ENCODE measurements at places on chromosomes 5 and 9.

- DNase-seq: no peak
Measured at GRCh38 chr9:71754151-71754550, 14.2 kb downstream of the CEMIP2 start.

- DNase-seq: no peak
Measured at GRCh38 chr5:74112372-74113195, 486.6 kb downstream of the ARHGEF28 start.

- peak; percentile 8 for DNase-seq
Measured at GRCh38 chr5:148511810-148512347, 128.1 kb downstream of the FBXO38 start.

DNA sequence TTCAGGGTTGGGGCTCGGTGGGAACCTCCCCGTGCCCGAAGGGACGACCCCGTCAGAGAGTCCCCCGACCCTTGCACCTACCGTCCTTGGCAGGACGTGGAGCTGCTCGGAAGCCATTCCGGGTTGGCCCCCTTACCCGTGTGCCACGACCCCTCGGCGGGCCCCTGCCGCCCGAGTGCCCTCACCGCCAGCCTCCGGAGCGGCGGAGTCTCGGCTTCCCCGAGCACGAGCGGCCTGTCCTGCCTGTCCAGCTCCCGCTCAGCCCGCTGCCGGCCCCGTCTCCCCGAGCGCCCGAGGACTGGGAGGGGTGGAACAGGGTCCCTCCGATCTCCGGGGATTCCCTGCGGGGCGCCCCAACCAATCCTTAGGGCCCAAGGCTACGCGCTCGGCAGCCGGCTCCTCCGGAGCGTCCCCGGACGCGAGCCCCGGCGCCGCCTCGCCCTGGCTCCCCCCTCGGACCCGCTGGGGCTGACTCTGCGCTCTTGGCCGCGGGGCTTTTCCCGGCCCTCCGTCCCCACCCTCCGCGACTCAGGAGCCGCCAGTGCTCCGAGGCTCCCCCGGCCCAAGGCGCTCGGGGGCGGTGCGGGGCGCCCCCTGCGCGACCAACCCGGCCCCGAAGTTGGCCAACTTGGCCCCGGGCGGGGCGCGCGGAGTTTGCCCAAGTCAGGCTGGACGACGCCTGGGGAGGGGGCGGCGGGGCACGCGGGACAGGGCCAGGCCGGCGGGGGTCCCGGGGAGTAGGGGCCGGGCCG, 654 bp downstream of the ADAMTS2 start:
- DNase-seq: no peak

- no peak for DNase-seq
Measured at GRCh38 chr5:1762121-1762882, 37.3 kb downstream of the MRPL36 start.

DNA sequence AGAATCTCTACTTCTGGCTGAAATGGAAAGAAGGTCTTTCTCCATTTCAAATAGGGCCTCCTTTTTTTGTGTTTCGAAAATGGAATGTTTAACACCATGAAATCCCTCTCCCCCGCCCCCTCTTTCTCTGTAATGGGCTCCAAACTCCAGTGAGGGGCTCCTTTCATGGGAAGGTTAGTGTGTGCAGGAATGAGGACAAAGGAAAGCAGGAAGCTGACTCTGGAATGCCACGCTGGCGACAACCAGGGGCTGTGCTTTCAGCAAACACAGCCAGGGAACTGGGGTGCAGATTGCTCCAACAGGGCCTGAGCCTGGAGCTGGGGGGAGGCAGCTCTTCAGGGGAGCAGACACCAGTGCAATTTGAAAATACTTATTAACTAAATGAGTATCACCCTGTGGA, 82.8 kb downstream of the CRB2 start:
- DNase-seq: no peak

GRCh38 chr5:173878224-173878967, 9.8 kb upstream of the CPEB4 start:
- no peak for DNase-seq

DNA sequence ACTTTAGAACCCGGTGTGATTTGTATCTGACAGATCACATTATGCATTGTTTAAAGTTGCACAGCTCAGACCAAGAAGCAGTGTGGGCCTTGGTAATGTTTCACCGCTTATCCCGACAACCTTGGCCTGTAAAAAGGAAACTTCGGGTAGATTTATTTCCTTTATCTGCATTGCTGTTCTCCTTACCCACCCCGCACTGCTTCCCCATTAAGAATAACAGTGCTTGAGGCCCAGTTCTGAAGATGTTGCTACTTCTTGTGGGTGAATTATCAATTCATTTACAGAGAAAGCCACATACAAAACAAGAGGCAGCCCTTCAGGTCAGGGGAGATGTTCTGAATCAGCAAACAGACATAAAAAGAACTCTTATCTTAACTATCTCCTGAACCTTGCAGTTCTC, 8.4 kb downstream of the SMARCA2 start:
- DNase-seq: no peak

GRCh38 chr5:137313526-137314175, 185.5 kb downstream of the SPOCK1 start:
- DNase-seq: no peak

DNA sequence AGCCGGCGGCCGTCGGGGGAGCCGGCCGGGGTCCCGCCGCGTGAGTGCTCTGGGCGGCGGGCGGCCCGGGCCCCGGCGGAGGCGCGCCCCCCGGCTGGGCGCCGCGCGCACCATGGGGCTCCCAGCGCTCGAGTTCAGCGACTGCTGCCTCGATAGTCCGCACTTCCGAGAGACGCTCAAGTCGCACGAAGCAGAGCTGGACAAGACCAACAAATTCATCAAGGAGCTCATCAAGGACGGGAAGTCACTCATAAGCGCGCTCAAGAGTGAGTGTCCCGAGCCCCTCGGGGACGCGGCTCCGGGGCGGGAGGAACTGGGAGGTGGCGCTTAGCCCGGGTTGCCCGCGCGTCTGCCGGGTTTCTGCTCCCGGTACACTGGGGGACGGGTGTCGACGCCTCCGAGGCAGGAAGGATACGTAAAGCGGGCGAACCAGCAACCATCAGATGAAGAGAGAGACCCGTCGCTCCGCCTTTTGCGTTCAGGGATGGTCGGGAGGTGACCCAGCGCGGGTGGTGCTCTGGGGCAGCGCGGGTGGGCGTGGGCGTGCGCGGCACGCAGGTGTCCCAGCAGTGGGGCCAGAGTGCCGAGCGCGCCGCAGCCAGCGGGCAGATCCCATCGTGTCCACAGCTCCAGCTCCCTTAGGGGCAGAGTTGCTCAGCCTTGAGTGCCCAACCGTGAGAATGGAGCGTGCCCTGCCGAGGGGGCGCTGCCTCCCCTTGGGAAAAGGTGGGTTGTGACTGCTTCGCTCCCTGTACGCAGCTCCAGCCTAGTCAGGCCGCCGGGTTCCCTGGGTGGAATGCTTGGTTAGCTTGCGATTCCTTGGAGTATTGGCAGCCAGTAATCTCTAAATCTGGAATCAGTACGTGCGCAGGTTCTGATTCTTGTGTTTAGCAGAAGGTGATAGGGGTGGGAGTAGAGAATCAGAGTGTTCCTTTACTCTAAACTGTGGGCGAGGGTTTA, 753 bp downstream of the ARHGAP26 start:
- DNase-seq: peak; percentile 46

DNA sequence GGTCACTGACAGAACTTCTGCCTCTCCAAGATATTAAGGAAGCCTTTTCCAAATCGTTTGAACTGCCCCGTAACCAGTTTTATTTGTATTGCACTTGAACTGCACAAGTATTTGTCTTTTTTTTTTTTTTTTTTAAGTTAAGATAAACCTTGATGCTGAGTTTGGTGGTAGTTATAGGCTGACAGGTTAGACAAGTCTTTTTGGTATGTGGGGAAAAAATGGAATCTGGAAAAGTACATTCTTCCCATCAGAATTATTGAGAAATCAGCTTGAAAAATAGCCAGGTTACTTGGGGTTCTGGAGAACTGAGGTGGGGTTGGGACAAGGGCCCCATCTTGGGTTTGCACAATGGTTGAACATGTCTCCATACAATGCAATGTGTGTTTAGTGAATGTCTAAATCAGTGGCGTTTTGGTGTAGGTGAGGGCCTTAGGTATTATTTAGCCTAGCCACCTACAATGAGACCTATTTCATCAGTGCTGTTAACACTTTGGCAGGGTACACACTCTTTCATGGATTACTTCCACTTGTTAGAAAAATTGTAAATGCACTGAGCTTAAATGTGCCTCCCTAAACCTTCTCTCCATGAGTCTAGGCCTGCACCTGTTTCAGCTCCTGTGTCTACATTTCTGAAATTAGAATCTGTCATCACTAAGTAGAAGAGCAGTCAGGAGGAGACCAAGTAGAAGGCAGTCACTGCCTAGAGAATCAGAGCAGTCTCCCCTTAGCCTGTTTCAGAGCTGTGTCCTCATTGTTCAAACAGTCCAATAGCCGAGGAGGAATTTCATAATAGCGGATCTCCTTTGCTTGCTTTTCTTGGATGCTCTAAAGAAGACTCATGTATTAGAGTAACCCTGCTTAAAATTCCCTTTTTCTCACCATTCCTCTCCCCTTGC, 140.0 kb upstream of the HMHB1 start:
- DNase-seq: no peak

DNA sequence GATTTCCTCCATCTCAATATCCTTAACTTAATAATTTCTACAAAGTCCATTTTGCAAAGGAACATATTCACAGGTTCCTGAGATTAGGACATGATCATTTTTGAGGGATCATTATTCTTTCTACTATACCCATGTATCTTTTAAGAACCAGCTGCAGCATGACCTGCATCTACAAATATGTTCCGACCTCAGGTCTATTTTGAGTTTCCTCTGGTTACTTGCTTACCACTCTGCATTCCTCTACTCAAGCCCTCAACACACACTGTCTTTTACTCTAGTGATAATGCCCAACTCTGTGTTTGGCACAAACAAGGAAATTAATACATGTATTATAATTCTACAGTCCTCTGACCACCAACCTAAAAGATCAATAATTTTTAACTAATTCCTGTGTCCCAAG, 386.1 kb downstream of the DNAH5 start:
- no peak for DNase-seq

DNA sequence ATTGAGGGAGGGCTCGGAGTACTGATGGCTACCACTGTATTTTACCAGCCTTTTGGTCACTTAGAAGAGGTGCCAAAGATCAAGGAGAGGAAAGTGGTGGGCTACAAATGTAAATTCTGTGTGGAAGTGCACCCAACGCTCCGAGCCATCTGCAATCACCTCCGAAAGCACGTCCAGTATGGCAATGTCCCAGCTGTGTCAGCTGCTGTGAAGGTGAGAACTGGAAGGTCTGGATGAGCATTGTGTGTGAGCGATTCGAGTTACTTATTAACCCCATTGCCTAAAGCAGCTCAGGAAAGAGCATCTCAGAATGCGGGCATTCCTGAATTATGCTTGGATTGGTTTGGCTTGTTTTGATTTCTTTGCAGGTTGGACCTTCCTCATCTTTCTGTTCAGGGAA, 67.5 kb downstream of the ZNF462 start:
- no peak for DNase-seq

GRCh38 chr5:113371721-113372196, 63.0 kb downstream of the TSSK1B start:
- DNase-seq: no peak

GRCh38 chr5:1064383-1065142, 47.3 kb downstream of the SLC12A7 start:
- DNase-seq: no peak

- DNase-seq: no peak
Measured at GRCh38 chr5:23389291-23390101, 117.9 kb upstream of the PRDM9 start.

DNA sequence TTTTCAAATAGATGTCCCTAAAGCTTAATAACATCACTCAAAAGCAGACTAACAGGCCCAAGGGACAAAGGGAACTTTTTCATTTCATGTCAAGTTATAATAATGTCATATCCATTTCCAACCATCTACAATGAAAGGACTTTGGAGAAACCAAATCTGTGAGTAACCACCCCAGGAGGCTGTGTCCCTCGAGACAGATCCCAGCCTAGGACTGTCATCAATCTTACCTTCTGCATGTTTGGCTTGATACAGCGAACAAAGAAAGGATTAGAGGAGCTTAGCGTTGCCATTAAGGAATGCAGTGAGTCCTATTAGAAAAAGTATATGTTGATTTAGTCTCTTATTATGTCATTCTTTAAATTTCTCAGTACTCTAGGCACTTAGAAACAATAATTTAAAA, 137.8 kb upstream of the RETREG1 start:
- DNase-seq: no peak

DNA sequence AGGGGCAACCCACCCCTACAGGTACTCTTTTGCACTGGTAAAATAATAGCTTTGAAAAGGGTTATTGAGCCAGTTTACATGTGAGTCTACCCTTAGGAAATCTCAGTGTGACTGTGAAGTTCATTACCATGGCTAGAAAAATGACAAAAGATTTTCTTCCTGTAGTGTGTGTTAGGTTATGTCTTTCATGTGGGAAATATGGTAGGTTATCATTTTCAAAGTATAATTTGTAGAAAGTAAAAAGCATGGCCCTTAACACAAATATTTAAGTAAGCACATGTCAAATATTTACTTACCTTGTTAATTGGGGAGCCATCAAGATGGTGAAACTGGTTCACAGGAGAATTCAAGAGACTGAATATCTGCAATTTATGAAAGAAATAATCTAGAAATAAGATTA, 37.3 kb upstream of the PLPP1 start:
- DNase-seq: no peak

GRCh38 chr9:100213730-100214477, 114.9 kb downstream of the INVS start:
- no peak for DNase-seq

GRCh38 chr5:112710896-112711295, 26.8 kb upstream of the APC start:
- DNase-seq: no peak
